ENCODE measurements at places on chromosomes 6 and 20. TPM values are rescaled to one million over a fixed set of nuclear protein-coding genes. Genes with fewer than 3 reads are reported as not detected.

The PKIB gene
- 1.1 TPM for total RNA-seq

The IMPG1 gene
- not detected for total RNA-seq

- no peak for DNase-seq
- no peaks in the 10 kb centered on the region for H3K27me3 ChIP-seq
- H3K36me3 ChIP-seq, result no peaks in the 10 kb centered on the region
- H3K27ac ChIP-seq, result no peak overlapping the region
Measured at GRCh38 chr20:19658137-19658536, 99.9 kb upstream of the RIN2 start.

GRCh38 chr6:35471836-35472345 lies 3.7 kb downstream of the RPL10A start:
- H3K27me3 ChIP-seq, result no peaks in the 10 kb centered on the region
- H3K4me1 ChIP-seq, result no peaks in the 10 kb centered on the region
- peaks cover 51% of the 10 kb centered on the region for H3K36me3 ChIP-seq
- DNase-seq, result no peak

- no peak overlapping the region for H3K4me3 ChIP-seq
- no peaks in the 10 kb centered on the region for H3K4me1 ChIP-seq
- no peaks in the 10 kb centered on the region for H3K27me3 ChIP-seq
- no peaks in the 10 kb centered on the region for H3K36me3 ChIP-seq
- no peak overlapping the region for H3K27ac ChIP-seq
Measured at GRCh38 chr6:90249034-90249433, 47.6 kb downstream of the BACH2 start.

DNA sequence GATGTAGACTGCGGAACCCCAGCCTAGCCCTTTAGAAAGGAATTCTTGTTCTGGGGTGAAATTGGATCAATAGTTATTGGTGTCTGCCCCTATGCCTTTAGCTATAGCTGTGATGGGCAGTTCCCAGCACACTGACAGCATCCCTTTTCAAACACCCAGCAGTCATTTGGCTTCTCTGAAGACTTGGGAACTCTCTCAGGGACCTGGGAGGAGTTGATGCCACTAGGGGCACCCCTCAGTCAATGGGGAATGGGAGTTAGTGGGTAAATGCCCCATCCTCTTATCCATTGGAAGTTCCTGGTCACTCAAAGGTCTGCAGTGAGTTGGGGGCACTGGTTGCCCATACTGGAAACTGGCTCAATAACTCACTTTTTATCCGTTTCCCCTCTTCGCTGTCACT lies 31.6 kb upstream of the CSNK2A1 start:
- peaks cover 50% of the 10 kb centered on the region for H3K27me3 ChIP-seq
- no peak overlapping the region for H3K27ac ChIP-seq
- H3K36me3 ChIP-seq, result no peaks in the 10 kb centered on the region
- no peak overlapping the region for H3K4me3 ChIP-seq
- H3K4me1 ChIP-seq, result no peaks in the 10 kb centered on the region
- no peak for DNase-seq

DNA sequence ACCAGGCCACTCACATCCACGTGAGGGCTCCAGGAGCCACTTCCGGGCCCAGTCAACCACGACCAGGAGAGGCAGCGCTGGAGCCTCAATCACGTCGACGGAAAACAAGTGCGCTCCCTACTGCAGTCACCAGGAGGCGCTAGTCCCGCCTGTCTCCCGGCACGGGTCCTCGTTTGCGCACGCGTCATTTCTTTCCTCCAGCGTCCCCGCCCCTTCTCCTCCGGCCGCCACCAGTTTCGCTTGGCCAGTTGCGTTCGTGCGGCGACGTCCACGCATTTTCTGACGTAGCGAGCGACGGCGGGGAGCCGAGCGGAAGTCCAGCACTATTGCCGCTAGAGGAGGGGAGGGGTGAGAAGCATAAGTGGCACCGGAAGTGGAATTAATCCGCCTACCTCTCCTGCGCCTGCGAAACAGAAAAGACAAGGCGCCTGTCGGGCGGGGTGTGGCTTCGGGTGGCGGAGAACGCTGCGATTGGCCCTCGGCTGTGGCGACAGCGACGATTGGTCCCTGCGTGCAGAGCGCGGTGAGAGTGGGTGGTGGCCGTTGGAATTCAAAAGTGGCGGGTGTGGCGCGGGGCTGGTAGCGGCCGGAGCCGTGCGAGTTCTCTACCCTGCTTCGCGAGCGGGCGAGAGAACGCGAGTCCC lies at the start of gene KIFC1:
TSS of gene KIFC1 (plus strand) at position 546 of the 644 bp plus-strand sequence. CDS start 163 bp downstream, outside the sequence.
- peak; percentile 100 for DNase-seq
- peaks cover 12% of the 10 kb centered on the region for H3K4me1 ChIP-seq
- no peaks in the 10 kb centered on the region for H3K36me3 ChIP-seq
- peak within 1 kb of the TSS; percentile 94 for H3K27ac ChIP-seq

DNA sequence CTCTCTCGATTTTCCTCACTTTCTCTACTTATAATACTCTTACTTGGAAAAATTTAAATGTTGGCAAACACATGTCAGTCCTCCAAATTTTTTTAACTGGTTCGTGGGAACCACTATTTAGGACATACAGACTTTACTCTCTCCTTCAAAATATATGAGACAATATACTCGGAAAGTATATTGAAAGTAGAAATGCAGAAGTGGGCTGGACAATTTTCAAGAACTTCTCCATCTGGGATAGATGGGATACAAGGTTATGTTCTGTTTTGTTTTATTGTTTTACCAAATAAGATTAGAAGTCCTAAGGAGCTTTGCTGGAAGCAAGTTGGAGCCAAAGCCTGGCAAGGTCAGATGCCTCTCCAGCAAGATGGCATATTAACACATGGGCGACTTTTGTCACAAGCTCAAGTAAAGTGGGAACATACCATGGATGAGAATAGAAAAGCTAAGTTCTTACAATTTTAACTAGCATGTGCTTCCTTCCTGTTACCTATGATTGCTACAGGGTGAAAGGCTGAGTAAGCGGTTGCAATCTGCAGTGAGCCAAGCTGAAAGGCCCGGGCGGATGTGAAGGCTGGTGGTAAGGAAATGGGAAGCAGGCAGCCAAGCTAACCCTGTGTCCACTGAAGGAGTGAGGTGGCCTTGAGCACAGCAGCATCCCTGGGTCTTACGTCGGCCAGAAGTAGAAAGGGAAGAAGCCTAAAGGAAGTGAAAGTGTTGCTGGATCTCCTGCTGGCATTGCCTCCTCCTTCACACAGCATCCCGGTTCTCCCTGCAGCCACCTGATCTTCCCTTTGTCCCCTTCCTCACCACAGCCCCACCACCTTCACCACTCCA lies 7.1 kb downstream of the MAP3K5 start:
- no peaks in the 10 kb centered on the region for H3K36me3 ChIP-seq
- H3K27ac ChIP-seq, result no peak overlapping the region
- peak; percentile 78 for DNase-seq
- H3K4me1 ChIP-seq, result peaks cover 13% of the 10 kb centered on the region
- no peaks in the 10 kb centered on the region for H3K27me3 ChIP-seq
- no peak overlapping the region for H3K4me3 ChIP-seq
